ENCODE measurements at places on chromosomes 6 and 20.

DNA sequence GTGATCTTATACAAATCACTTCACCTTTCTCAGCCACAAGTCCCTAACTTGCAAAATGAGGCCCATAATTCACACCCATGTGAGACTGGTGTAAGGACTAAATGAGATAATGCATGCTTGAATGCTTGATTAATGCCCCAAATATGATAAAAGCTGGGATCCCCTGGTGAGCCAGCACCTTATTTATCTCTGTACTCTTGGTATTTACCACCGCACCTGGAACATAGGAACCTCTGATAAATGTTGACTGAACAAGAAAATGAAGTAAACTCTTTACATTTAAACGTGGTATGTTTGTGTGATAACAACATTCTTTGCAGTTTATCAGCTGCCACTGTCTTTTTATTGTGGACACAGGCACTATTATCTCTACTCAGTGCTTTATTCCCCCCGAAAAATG is 2.5 kb upstream of the APOBEC2 start:
- DNase-seq, result no peak

DNA sequence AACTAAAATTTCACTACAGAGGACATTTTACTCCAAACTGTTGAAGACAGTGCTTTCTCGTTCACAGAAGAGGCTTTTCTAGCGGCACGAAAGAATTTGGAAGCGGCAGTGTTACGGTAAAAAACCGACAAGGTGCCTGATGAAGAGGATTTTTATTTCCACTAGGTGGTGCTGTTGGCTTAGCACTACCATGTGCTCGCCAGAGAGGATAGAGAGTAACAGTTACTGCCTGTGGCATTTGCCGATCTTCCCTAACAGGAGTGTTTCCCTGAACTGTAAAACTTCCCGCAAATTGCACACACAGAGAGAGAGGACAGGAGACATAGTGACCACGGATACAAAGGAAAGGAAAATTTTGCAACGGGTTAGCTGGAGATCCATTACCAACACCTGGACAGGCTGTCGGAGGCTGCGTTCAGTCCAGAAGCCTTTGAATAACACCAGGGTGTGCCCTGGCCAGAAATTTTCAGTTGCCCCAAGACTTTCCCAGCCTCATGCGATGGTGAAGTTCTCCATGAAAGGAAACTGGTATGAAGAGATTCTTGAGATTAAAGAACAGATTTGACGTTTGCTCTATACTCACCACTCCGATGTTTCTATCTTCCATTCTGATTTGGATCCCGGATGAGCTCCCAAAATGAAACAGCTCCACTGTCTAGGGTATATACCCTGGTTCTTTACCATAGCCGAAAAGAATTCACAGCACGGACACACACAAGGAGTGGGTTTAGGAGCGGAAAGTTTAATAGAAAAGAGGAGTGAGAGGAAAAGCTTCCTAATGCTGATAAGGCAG is 48.1 kb downstream of the HLA-DPB1 start:
- peak; percentile 82 for DNase-seq

- DNase-seq, result no peak
Observed at GRCh38 chr6:41331401-41332150, 3.8 kb upstream of the NCR2 start.

DNA sequence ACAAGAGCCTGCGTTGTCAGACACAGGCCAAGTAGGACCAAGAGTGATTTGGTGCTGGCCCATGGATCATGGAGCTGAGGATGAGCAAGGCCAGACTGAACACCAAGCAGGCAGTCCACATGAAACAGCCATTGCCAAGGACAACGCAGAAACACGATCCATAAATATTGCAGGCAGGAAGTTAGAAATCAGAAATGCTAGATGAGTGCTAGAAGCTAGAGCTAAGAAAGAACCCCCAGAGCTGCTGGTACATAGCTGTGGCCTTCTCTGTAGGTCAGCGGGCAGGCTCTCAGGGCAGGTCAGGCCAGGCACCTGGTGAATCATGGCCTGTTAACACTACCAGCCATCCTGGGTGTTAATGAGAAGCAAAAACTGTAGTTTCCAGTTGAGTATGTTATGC is 119.7 kb downstream of the ALDH8A1 start:
- no peak for DNase-seq

GRCh38 chr20:24950128-24950835 is 1.2 kb downstream of the CST7 start:
- DNase-seq, result no peak

- DNase-seq, result no peak
Observed at GRCh38 chr20:52649727-52650126, 322.4 kb upstream of the TSHZ2 start.

DNA sequence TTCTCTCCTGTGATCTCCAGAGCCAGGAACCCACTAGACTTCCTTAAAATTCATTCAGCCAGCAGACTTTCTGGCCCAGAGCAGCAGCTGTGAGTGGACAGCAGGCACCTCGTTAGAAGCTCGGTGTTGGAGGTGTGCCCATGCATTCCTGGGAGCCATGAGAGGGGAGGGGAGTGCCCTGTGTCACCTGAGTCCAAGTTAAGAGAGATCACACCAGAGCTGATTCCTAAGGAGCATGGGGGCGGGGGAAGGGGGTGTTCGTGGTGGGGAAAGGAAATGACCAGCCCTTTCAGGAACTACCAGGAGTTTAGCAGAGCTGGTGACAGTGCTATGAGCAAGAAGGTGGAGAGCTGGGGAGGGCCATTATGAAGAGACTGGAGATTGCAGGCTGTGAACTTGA is 46.9 kb downstream of the GFRA4 start:
- no peak for DNase-seq

GRCh38 chr20:6000871-6001270 is 50.4 kb downstream of the MCM8 start:
- no peak for DNase-seq

DNA sequence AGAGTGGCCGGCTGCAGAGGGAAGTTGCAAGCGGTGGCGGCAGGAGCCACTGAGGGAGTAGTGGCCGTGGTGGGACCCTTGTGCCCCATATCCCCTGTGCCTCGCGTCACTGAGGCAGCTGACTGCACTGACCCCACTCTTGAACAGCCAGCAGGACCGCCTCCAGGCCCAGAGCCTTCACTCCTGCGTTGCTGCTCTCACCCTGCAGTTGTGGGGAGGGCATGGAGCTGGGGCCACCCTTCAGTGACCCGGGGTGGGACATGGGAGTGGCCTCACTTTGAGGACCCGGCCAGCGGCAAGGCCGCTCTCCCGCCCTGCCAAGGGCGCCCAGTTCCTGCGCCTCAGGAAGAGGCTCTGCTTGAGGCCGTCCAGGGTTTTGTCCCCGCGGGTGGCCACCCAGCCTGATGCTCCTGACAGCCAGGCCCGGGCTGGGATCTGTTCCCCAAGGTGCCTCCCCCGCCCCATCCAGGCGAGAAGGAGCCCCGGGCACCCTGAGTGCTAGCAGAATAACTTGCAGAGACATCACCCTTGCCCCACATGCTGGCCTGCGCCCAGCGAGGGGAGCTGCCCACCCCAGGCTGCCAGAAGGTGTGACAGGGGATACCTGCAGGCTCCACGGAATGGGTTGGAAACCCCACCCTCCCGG is 44.4 kb downstream of the HLA-DRA start:
- DNase-seq, result no peak

DNA sequence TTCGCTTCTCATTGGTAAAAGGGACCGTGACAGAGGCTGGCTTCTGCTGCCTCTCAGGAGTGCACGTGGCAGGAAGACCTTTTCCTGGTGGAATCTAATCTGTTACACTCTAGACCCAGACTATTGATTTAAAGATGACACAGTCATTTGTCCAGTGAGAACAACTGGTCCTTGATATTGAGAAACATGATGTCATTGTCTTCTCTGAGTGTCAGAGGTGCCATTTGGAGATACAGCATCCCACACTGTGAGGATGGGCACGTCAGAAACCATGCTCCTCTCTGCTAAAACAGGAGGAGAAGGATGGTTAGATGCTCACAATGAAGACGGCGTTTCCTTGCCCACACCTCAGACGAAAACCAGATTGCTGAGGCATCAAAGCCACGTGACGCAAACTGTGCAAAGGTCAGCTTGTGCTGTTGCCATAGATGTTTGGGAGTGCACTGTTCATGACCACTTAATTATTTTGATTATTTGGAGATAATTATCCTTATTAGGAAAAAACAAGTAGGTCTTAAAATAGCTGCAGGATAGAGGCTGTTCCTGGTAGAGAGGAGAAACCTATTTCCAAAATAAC is 169.0 kb downstream of the SMOC2 start:
- no peak for DNase-seq

DNA sequence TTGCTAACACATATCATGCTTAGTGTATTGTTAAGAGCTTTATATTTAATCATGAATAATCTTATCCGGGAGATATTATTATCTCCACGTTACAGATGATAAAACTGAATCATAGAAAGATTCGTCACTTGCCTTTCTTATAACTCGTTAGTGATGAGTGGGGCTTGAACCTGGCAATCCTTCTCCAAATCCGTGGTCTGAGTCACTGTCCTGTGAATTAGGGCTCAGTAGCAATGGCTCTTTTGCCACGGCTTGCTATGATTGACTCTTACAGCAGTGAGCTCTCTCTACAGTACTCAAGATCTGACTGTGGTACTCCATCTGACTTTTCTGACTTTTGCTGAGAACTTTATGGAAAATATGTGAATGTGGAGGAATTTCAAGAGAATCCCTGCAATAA is 246.9 kb downstream of the PACRG start:
- no peak for DNase-seq

DNA sequence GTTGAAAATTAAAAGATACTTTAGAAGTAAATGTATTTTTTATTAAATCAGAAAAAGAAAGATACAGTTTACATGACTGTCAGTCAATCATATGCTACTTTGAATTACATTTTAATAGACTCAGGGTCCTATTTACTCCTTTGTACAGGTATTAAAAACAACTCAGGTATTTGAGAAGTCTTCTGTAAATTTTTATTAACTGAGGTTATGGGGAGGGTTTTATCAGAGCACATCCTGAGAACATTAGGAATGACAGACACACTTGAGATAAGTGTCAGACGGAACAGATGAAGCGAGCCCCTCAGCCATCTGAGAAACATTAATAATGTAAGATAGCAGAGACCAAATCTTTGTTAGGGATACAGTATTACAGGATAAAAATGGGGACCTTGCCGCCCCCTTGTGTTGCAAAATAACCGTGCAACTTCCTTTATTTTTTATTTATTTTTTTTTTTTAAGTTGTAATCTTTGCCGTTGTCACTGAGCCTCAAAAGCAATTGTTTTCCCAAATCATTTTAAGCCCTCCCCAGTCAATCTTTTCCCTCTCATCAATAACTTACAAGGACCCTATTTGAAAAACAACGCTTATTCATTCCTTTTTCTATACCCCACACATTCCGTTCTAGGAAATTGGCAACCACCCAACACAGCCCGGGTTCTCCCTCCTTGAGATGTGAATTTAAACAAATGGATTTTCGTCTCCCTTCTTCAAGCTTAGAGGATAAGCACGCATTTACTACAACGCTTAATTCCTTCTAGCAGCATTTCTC is 126.7 kb downstream of the BCAS1 start:
- DNase-seq, result peak; percentile 73

DNA sequence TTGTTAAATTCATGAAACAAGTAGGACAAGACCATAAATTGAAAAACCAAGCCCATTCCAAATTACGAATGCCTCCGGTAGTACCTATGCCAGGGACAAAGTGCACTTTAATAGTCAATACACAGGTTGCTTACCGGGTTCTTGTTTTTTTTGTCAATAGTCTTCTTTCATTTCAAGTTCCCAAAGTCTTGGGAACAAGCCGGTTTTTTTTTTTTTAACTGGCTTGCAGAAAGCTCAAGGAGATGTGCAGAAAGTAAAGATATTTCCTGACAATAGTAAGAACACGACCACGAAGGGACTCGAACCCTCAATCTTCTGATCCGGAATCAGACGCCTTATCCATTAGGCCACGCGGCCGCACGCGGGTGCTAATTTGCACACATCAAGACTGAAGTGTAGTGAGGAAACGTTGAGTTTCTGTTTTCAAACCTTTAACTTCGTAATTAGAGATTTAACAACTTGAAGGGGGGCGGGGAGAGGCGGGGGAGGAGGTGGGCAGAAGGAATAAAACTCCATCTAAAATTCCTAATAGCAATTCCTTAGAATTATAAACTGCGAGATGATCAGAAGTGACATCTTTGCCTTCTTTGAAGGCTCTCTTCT is 181.0 kb downstream of the TRIM27 start:
- no peak for DNase-seq

DNA sequence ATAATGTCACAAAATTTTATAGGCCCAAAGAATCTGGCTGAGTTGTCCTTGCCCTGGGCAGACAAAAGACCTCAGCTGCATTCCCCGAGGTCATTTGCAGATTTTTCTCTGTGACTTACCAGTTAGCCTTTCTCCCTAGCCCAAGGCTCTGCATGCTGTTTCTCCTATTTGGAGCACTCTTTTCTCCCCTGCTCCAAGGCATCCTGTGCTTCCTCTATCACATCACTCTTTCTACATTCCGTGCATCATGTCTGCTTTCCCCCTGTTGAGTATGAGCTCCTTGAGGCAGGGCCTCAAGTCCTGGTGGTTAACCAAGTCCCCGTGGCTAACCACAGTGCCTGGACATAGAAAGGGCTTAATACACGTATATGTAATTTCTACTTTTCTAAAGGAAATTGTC is 593 bp upstream of the GSTA3 start:
- DNase-seq, result no peak

- DNase-seq, result peak; percentile 29
Observed at GRCh38 chr6:170405311-170405975, 98.9 kb downstream of the FAM120B start.

- no peak for DNase-seq
Observed at GRCh38 chr20:19654921-19655320, 103.1 kb upstream of the RIN2 start.

DNA sequence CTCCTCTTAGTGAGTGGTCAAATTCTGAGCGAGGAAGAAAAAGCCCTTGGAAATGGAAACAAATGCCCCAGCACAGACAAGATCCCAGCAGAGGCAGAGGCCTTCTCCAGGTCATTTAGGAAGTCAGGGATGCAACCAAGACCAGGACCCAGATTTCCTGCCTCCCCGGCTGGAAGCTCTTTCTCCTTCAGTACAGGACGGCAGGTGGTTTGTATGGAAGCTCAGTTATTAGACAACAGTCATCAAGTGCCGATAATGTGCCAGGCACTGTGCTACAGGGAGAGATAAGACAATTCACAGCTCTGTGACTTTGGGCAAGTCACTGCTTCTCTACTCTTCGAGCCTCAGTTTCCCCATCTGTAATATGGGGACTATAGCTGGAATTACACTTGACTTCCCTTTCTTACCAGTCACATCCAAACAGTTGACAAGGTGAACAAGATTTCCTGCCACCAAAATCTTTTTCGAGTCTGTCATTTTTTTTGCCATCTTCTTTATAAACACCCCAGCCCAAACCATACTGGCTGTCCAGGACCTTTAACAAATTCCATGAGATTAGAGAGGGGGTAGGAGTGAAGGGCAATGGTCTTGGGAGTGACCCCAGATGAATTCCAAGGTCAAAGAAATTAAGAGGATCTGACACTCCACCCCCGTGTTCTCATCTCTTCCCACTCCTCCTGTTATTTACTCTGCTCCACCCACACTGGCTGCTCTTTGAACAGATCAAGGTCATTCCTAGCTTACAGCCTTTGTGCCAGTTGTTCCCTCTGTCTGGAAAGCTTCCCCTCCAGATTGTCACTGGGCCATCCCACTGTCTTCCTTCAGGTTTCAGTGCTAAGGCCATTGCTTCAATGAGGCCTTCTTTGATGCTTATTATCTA is 6.0 kb downstream of the MMP9 start:
- no peak for DNase-seq

- DNase-seq, result peak; percentile 32
Observed at GRCh38 chr20:50014570-50015562, 32.1 kb downstream of the SNAI1 start.
